ENCODE measurements at places on chromosomes 4 and X.

DNA sequence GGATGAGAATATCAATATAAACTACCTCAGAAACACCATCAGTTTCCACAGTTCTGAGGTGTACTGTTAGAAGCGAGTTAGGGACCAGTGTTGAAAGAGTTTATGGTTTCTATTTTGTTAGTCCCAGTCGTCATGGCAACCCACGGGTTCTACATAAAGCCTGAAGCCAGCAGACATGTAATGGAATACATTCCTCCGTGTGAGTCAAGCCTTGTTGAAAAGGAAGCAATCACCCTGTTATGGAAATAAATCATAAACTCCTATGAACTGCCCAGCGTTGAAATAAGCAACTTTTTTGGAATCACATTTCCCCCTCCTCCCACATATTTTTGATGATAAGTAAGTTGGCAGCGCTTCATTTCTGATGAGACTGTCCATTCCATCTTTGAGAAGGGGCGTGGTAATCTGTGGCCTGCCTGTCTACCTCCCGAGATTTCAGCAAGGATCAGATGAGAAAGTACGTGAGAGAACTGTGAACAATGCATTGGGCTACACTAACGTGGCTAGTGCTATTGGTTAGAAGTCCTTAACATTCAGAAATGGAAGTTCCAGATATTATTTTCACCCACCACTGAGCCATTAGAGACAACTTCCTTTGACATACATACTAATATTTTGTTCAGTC is 40.4 kb upstream of the PDHA1 start:
- DNase-seq, result no peak

DNA sequence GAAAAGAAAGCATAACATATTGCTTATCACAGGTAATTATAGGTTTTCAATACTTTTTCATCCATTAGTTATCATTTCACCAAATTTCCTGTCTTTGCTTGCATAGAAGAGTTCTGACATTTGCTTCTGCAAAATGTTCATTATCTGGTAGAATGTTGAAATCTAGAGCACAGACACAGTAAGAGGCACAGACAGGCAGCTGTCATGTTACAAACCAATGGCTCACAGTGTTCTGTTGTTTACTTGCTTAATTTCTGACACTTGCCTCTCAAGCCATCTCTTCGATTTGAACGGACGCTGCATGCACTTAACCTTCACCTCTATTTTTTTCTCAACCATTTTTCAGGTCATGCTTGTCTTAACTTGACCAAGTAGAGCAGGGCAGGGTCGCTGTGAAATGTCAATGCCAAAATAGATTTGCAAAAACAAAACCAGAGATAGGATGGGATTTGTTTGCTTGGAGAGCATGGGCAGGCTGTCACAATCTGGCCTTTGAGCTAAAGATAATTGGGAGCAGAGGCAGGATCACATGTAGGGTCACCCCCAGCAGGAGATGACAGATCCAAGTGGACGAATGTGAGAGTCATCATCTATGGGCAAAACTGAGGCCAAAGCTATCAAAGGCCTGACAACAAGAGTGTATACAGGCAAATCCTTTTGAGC is 292.3 kb downstream of the SMARCA1 start:
- no peak for DNase-seq

DNA sequence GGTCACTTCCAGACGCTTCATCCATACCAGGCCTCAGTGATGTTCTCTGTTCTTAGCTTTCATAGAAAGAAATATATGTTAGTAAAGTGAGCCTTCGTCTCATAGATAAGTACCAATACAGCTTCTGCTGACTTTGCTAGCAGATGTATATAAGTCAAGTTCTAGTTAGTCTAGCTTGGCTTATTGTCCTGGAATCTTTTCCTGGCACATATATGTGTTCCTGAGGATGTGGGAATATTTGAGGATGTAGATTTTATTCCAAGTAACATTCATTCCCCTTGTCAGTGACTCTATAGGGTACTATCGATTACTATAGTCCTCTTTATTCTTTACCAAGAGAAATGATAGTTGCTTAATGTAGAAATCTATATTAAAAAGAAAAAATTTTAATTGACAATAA is 135.2 kb upstream of the FAM9C start:
- DNase-seq, result no peak

DNA sequence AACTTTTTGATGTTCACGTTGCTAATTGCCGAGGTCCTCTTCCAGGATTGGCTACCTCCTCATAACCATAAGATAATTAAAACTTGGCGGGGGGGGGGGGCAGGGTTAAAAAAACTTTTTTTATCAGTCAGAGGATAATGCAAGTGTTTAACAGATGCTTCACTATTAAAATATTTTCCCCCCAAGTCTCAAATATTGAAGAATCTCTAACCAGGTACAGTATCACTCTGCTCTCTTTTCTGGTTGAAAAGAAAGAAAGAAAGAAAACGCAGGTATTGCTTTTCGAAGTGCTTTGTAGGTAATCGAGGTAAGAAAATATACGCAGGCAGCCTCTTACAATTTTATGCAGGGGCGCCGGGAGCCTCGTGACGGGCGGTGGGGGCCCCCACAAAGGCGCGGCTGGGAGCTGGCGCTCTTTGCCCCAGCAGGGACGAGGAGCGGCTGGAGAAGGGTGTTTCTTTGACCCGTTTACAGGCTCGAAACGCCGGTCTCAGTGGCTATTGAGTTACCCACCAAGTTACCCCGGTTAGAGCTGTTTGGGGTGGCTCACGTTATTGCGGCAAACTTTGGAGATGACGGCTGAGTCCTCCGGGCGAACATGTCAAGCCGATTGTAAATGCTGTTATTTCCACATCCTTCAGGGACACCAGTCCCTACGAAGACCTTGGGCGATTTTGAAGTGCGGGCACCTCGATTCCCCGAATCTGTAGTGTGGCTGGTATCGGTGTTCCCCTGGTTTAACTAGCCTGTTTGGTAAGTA is 477 bp upstream of the HAND2 start:
- DNase-seq, result no peak

- no peak for DNase-seq
Measured at GRCh38 chrX:109360301-109360700, 121.6 kb downstream of the GUCY2F start.

- no peak for DNase-seq
Measured at GRCh38 chr4:73533515-73534422, 52.2 kb downstream of the AFM start.

DNA sequence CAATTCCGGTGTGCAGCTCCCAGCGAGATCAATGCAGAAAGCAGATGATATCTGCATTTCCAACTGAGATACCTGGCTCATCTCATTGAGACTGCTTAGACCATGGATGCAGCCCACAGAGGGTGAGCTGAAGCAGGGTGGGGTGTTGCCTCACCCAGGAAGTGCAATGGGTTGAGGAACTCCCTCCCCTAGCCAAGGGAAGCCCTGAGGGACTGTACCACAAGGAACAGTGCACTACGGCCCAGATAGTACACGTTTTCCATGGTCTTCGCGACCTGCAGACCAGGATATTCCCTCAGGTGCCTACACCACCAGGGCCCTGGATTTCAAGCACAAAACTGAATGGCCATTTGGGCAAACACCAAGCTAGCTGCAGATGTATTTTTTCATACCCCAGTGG is 150.0 kb downstream of the TET2 start:
- DNase-seq, result no peak

GRCh38 chrX:1026263-1027015 is 186.0 kb downstream of the CRLF2 start:
- DNase-seq, result no peak

DNA sequence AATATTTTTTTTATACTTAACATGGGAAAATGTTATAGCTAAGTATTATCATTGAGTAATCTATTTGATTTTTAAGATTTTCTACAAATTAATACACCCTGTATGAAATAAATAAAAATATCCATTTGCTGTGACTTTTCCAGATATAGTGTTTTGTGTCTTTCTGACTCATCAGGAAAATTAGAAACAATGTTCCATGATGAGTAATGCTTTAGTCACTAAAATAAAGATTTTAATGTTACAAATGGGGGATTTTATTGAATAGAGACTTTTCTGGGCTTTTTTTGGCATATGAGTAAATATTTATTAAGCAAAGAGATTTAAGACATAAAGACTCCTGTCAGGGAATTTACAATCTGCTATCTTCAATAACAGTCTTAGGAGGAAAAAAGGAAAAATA is 279.2 kb upstream of the NOCT start:
- DNase-seq, result peak; percentile 7
